ENCODE measurements at places on chromosomes 12 and 14.

DNA sequence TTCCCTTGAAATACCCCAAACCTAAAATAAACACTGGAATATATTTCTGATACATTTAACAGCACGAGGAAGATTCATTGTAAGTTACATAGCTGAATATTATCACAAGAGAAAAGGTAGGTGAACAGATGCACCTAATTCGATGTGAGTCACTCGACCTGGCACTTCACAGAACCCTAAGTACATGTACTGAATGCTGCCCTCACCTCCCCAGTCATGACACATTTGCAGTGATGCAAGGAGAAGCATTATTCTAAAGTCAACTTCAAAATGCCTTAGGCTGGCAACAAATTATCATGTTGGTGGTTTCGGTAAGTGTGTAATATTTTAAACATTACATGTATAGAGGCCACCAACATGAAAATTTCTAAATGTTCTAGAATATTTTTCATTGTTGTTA lies 35.2 kb upstream of the TMTC2 start:
- no peak for DNase-seq

GRCh38 chr12:131732-132495 lies 65.3 kb downstream of the IQSEC3 start:
- no peak for DNase-seq

DNA sequence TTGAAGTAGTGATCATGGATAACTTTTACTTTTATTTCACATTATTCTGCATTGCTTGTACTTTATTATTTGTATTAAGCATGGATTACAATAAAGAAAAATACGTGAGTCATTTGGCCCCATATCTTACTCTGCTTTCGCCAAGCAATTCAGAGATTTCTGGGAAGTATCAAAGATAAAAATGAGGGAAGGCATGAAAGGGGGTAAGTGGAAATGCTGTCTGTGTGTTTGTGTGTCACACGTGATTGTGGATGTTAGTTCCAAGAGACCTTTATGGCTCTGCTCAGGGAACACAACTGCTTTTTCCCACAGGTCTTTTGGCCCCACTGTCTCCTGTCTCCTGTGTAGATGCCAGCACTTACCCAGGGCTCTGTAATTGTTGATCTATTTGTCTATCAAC lies 10.5 kb downstream of the NID2 start:
- DNase-seq: no peak

DNA sequence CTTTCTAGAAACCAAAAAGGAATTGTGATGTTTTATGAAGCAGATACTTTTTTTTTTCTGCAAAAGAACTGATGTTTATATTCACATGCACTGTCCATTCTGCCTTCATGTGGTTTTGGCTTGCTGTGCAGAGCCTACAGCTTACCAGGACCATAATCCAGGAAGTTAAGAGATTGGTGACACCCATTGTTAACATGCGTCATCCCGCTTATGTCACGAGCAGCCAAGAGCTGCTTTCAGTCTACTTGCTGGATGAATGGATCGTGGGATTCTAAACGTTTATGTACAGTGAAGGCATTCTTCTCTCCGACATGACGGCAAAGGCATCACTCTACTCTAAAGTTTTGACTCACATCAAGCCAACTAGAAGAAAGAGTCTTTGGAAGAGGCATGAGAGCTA lies 76.6 kb downstream of the PAX9 start:
- DNase-seq: no peak

GRCh38 chr12:54562750-54563356 lies 13.5 kb downstream of the PDE1B start:
- DNase-seq: no peak

Data from stimulated activated CD8-positive, alpha-beta memory T cell treated with anti-CD3 and anti-CD28 coated beads, Interleukin-15, amount 100 ng/mL, for 24 hours (primary cell).